ENCODE measurements at places on chromosomes 4 and X.

DNA sequence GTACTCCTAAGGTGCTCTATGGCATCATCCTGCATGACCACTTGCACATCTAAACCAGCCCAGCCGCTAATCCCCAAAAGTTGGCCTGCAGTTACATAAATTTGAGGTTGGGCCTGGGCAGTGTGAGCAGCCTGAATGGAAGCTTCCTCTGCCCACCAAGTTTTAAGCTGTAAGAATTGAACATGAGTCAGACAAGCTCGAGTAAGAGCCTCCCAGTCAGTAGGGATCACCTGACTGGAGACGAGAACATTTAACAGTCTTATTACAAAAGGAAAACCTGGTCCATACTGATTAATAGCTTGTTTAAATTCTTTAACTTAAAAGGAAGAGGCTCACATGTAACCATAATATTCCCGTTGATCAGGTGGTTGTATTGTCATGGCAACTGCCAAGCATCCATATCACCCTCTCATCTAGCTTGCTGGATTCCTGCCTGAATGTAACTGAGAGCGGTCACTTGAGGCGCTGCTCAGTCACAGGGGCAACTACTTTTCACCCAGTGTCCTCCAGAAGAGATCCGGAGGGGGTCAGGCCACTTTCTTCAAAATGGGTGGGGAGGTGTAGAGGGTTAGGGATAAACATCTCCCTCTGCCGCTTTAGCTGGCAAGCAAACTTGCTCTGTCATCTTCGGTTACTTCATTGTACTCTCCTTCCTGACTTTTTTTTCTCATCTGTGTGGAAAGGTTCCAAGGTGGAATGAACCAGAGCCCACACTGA is 56.6 kb upstream of the WDR1 start:
- DNase-seq, result peak; percentile 80

DNA sequence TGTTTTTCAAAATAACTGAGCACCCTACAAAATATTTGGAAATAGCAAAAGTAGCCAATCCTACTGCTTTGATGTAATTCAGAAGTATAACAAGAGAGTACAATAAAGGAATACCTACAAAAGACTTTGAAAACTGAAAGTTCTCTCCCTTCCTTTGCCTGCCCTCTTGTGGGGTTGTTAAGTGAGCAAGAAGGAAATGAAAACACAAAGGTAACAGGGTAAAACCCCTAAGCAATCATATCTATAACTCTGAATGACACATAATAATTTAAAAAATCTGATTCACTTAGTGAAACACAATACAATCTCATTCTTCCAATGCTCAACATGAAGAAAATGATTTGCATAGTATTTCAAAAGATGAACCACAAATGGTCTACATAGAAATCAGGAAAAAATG is 98.2 kb downstream of the FRYL start:
- peak; percentile 71 for DNase-seq

DNA sequence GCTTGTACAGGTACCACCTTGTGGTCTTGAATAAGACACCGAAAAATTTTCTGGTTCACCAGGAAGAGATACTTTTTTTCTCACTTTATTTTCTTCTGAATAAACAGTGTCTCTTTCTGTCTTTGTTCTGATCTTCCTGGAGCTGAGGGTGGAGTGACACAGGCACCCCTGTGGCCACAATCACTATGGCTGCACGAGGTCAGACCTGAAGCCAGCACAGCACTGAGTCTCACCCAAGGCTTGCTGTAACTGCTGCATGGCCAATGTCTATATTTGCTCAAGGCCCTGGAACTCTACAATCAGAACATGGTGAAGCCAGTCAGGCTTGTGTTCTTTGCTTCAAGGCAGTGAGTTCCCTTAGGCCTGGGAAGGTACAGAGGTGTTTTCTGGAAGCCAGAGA is 87.2 kb downstream of the GPR174 start:
- no peak for DNase-seq

- DNase-seq, result no peak
These were observed 4.1 kb downstream of the SEPTIN6 start for GRCh38 chrX:119688911-119689321.

DNA sequence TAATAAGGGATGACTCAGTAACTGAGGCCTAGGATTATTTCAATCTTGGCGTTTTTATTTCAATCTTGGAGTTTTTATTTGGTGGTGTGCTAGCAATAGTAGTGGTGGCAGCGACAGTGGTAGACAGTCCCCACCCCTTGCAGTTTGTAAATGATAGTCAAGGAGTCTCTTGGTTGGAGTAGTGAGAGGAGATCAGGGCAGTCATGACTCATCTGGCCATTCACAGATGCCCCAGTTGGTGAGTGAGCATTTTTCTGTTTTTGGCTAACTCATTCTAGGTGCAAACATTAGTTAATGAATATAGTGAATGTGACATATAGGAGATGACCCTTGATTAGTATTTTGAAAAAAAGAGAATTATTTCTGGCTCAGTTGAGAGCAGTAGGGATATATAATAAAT is 93.5 kb upstream of the ADAD1 start:
- DNase-seq, result no peak

GRCh38 chr4:88814043-88814617 is 116.5 kb upstream of the NAP1L5 start:
- no peak for DNase-seq

DNA sequence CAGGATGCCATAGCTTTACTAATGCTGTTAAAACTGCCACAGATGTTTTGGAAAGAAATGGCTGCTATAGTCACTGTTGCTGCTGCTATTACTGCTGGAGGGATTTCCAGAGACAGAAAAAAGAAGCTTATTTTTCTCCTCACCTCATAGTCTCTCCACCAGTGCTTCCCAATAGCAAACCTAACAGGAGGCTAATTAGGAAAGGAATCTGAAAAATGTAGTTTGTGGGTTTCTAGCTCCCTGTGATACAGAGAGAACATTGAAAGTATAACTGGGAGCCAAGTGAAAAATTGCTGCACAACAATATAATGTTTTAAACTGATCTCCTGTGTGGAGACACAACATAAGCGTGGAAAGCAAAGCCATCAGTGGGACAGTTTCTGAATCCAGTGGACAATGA is 8.6 kb upstream of the TSPAN7 start:
- DNase-seq, result no peak

- peak; percentile 40 for DNase-seq
These were observed 86.7 kb upstream of the MAGEA4 start for GRCh38 chrX:151825925-151826485.
